ENCODE measurements at places on chromosomes 7 and 10. TPM values are rescaled to one million over a fixed set of nuclear protein-coding genes. Genes with fewer than 3 reads are reported as not detected.

Gene ANXA8L1
- 196 TPM for total RNA-seq

Gene CD36
- total RNA-seq = 0.47 TPM

Gene UTF1
- not detected for total RNA-seq

Gene FAM25C
- not detected for total RNA-seq

Gene PRF1
- total RNA-seq = not detected

Gene AKR1C8
- not detected for total RNA-seq

Gene ATOH7
- not detected for total RNA-seq

Gene AKR1B15
- not detected for total RNA-seq

Gene DNA2
- total RNA-seq = 6.3 TPM

Gene PTPRN2
- 0.04 TPM for total RNA-seq

Gene CARD11
- 2.1 TPM for total RNA-seq

Gene ERVW-1
- total RNA-seq = not detected

Gene NUTM2A
- total RNA-seq = 1.0 TPM

Gene ARL5B
- total RNA-seq = 8.1 TPM

Gene EVX1
- not detected for total RNA-seq

Gene CAV2
- 256 TPM for total RNA-seq

Gene ZFAND2A
- 13.9 TPM for total RNA-seq

Gene MET
- 76.1 TPM for total RNA-seq

Gene KCNH2
- not detected for total RNA-seq

Gene OR2A1
- not detected for total RNA-seq

Gene PRKAR1B
- total RNA-seq = 11.2 TPM

Gene NPVF
- total RNA-seq = not detected

Gene PARP12
- total RNA-seq = 27.8 TPM

Gene PLCE1
- under 0.01 TPM for total RNA-seq

Gene ACTL6B
- total RNA-seq = not detected

Gene FOXP2
- total RNA-seq = not detected

Gene PAX4
- not detected for total RNA-seq

Gene ELAPOR2
- total RNA-seq = 3.2 TPM

All from hair follicular keratinocyte (primary cell).